Aorta (tissue), 5 donors: ENCODE measurements at places on chromosomes 6 and 20. TPM values are rescaled to one million over a fixed set of nuclear protein-coding genes. Genes with fewer than 3 reads are reported as not detected.

GRCh38 chr6:38636027-38636426 is 3.7 kb downstream of the BTBD9 start:
- H3K27me3 ChIP-seq = no peaks in the 10 kb centered on the region
- DNase-seq = no peak

DNA sequence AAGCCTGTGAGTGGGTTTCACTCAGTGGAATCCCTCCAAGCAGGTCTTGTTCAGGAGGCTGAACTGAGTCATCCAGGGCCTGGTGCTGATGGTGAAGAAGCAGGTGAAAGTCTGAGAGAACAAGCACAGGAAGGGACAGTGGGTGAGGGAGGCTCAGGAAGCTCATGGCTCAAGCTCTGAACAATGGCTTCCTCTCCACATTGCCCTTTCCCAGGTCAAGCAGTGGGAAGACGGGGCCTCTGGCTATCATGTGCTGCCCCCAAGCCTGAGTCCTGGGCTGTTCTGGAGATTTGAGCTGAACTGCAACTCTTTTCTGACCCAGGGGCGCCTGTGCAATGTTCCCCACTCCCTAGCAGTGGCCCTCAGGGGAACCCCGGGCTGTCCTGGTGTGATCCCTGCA is 3.4 kb downstream of the CST9L start:
- no peak overlapping the region for H3K4me3 ChIP-seq
- no peaks in the 10 kb centered on the region for H3K27me3 ChIP-seq
- H3K27ac ChIP-seq = no peak overlapping the region
- DNase-seq = no peak

PI3 gene
- 2.0 TPM for polyA plus RNA-seq

SLC12A5 gene
- not detected for polyA plus RNA-seq

- H3K4me1 ChIP-seq = peaks cover 4% of the 10 kb centered on the region
- H3K36me3 ChIP-seq = no peaks in the 10 kb centered on the region
- DNase-seq = no peak
- no peaks in the 10 kb centered on the region for H3K27me3 ChIP-seq
- H3K4me3 ChIP-seq = no peak overlapping the region
These were observed 17.1 kb upstream of the ASF1A start for GRCh38 chr6:118876814-118877213.
